ENCODE measurements at places on chromosomes 13 and 19.

- peak; percentile 34 for DNase-seq
Measured at GRCh38 chr19:13428352-13428751, 77.9 kb downstream of the CACNA1A start.

GRCh38 chr19:33405254-33405552 lies 31.7 kb downstream of the CEBPG start:
- no peak for DNase-seq

DNA sequence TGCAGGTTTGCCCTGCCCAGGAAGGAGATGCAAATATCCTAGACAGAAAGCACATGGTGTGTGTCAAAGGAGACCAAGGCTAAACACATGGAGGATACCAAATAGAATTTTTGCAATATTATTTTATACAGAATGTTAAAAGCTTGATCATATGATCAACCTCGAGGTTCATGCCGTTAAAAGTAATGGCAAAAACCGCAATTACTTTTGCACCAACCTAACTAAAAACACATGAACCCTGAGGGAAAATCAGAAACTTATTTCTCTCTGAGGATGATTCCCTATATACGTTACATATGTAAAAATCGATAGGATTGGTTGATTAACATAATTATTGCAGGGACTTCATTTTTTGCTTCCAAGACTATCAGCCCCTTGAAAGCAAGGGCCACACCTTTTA lies 88.1 kb downstream of the MZT1 start:
- DNase-seq, result no peak

DNA sequence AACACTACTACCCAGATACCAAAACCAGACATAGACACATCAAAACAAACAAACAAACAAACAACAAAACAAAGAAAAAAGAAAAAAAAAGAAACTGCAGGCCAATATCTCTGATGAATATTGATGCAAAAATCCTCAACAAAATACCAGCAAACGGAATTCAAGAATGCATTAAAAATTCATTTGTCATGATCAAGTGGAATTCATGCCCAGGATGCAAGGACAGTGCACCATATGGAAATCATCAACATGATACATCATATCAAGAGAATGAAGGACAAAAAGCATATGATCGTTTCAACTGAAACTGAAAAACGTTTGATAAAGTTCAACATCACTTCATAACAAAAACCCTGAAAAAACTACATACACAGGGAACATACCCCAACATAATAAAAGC lies 48.9 kb upstream of the CEACAM21 start:
- no peak for DNase-seq

DNA sequence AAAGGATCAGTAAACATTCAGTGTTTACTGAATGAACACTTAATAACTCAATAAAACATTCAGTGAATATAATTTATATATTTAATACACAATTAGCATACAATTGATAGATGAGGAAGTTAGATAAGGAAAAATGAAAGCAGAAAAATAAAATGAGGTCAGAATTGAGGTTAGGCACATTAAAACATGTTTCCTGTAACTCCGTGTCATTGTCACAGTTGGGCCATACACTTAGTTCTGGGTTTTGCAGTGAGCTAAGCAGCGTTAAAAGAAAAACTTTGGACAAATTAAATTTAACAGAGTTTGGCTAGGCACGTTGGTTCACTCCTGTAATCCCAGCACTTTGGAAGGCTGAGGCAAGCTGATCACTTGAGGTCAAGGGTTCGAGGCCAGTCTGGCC lies 71.4 kb downstream of the MIPEP start:
- peak; percentile 6 for DNase-seq

- DNase-seq, result no peak
Measured at GRCh38 chr13:50587115-50587514, 256.4 kb downstream of the DLEU7 start.

- DNase-seq, result no peak
Measured at GRCh38 chr13:72290962-72291681, 424.1 kb upstream of the DACH1 start.

DNA sequence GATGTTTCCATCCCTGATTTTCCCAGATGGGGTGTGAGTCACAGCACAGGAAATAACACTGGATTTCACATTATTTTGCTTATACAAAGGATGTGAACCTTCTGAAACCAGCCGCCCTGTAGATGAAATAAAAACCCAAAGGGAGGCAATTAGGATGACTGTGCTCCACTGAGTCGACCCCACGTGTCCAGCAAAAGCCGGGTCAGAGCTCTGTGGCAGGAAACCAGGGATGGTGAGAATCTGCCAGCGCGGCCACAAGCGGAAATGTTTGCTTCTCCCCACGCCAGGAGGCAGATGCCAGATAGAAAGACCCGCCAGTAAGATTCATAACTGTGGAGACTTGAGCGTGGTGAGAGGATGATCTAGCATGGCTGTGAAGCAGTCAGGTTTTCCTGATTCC lies 764.4 kb downstream of the LIG4 start:
- DNase-seq, result no peak

- DNase-seq, result peak; percentile 45
Measured at GRCh38 chr19:42252365-42253244, 2.3 kb downstream of the ERF start.

DNA sequence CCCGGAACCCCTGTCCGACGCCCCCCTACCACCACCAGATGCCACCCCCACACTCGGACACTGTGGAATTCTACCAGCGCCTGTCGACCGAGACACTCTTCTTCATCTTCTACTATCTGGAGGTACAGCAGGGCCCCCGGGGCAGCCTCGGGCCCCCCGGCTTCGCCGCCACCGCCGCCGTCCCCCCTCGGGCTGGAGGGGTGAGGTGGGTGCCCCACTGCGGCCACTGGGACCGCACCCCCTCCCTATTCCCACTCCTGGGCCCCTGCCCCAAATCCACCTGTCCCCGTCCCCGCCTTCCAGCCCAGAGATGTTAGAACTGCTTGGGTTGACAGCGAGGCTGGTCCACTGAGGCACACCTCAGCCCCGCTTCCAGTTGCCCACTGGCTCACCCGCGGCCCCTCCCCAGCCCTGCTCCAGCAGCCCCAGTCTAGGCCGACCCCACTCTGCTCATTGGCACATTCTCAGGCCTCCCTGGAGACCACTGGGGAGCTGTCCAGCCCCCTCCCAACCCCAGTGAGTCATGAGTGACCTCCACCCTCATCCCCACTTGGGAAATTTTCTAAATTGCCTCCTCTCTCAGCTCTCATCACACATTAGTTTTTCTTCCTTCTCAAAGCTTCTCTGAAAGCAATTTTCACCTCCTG lies 6.5 kb downstream of the LENG1 start:
- no peak for DNase-seq

DNA sequence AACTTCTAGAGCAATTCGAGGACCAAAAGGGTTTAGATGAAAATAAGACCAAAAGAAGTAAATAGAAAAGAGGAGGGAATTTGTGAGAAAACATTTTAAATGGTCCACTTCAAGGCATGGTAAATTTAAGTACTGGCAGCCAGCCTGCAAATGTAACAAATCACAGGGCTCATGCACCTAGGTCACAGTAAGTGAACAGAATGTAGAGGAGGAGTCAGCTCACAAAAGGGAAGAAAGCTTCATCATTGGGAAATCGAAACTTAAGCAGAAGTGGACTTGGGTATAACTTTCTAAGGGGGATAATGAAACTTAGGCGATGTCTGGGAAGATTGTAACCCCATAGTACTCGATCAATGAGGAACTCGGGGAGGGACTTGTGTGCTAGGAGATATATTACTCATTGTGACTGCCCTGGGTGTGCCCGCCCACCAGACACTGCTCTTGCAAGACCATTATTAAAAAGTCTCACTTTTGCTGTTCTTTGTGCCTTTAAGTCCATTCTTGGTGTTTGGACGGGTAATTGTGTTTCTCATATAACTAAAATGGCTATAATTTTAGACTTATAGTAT lies 1053.6 kb upstream of the MIR17HG start:
- DNase-seq, result no peak
